Bronchial epithelial cell (primary cell): ENCODE measurements at places on chromosomes 12 and 14. TPM values are rescaled to one million over a fixed set of nuclear protein-coding genes. Genes with fewer than 3 reads are reported as not detected.

NEK9 gene
- 26.3 and 34.3 TPM in 2 replicates for total RNA-seq

IKZF4 gene
- 0.26 and 0.64 TPM in 2 replicates for total RNA-seq

CCDC38 gene
- 0.13 TPM in 1 of 2 replicates, not detected in the other for total RNA-seq

DPY19L2 gene
- under 0.01 and 0.13 TPM in 2 replicates for total RNA-seq

RFLNA gene
- not detected in 2 replicates for total RNA-seq

ANO4 gene
- total RNA-seq: 2.4 TPM in 2 replicates

AQP2 gene
- total RNA-seq: not detected in 2 replicates

CBLN3 gene
- 0.38 and 0.53 TPM in 2 replicates for total RNA-seq

TMEM121 gene
- total RNA-seq: 0.51 and 0.53 TPM in 2 replicates

SYNDIG1L gene
- under 0.01 TPM in 1 of 2 replicates, not detected in the other for total RNA-seq

MUCL1 gene
- total RNA-seq: not detected in 2 replicates

PRH2 gene
- 0.38 TPM in 1 of 2 replicates, not detected in the other for total RNA-seq

CCDC197 gene
- total RNA-seq: not detected in 2 replicates

CLEC7A gene
- total RNA-seq: not detected in 2 replicates

TSPAN11 gene
- under 0.01 TPM in 1 of 2 replicates, not detected in the other for total RNA-seq

CLIP1 gene
- 69.0 and 97.2 TPM in 2 replicates for total RNA-seq

MOK gene
- total RNA-seq: 3.2 and 4.0 TPM in 2 replicates

KRT72 gene
- not detected in 2 replicates for total RNA-seq

BAZ2A gene
- total RNA-seq: 10.8 and 19.1 TPM in 2 replicates

TDRD9 gene
- 0.51 and 0.53 TPM in 2 replicates for total RNA-seq
